ENCODE measurements at places on chromosomes 16 and 17. TPM values are rescaled to one million over a fixed set of nuclear protein-coding genes. Genes with fewer than 3 reads are reported as not detected.
A peak's percentile ranks its signal among the peaks of the same experiment; 100 is the strongest.

DNA sequence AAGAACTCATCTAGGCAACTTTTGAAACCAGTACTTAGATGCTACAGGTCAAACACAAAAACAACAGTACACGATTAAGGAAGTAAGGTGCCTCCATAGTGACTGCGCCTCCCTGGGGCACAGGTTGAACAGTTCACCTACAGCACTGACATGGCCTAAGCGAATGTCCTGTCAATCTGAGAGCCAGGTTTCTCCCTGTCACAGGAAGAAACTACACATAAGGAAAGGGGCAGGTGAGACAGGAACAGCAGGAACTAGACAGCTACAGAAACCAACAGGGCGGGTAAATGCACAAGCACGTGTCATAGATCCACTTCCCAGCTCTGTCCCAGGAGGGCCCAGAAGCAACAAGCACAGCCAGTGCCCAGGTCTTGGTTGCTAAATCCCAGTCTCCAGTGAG lies 8.0 kb upstream of the ARHGDIA start:
- DNase-seq = no peak

DNA sequence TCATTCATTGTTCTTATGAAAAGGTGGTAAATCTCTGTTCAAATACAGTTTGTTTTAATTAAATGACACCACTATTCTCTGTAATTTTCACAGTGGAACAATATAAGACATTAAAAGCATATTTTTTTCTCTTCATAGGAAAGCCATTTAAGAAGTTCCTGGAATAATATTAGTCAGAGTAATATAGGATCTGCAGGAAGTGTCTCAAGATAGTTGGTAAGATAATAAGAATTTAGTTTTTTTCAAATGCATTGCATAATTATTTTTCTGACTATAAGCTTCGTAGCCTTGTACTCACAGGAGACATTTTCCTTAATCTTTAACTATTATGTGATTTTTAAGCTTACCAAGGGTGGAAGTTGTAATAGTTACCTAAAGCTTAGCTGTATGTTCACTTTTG lies 16.9 kb downstream of the STXBP4 start:
- DNase-seq = no peak

STAT5B gene
- total RNA-seq = 61.7 TPM

DNA sequence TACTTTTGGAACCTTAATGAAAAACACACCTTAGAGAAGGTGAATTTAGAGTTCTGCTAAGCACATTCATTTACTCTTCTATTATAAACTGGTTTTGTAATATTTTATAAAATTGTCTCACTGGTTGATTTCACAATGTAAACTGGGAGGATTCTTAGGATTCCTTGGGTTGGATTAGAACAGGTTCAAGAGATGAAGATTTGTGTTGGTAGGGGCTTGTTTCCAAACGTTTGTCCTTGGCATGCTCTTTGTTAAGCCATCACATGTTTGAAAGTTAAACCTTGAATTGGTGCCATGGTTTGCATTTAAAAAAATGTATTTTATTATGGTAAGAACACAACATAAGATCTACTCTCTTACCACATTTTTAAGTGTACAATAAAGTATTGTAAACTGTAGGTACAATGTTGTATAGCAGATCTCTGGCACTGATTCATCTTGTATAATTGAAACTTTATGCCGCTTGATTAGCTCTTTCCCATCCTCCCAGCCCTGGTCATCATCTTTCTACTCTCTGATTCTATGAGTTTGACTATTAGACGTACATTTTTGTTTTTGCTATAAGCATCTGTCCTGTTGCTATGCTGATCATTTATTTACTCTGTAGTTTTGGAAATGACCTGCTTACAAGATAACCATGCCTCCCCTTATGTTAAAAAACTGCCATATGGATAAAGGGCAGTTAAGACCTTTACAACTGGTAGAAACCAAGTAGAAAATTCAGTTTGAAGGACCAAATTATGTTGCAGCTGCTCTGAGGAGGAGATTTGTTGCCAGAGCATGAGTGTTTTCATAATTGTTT lies 9.6 kb downstream of the FTO start:
- no peak for DNase-seq

GRCh38 chr17:5527601-5528250 lies 41.4 kb downstream of the MIS12 start:
- no peak for DNase-seq

DNA sequence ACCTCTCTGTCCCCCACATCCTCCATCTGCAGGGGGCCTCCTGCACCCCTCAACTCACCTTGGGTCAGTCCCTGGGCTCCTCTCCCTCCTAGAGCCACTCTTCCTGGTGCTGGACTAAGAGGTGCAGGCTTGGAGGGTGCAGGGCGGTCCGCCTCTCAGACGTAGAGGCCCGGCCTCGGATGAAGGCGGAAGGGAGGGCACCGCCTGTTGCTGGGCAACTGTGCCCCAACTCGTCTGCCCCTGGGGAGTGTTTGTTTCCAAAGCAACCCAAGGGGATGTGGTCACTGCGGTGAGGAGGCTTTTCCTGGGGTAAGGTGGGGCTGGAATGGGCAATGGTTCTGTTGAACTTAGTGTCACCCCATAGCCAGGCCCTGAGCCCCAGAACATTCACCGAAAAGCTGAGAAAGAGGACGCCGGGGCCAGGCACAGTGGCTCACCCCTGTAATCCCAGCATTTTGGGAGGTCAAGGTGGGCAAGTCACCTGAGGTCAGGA lies at the start of gene C16orf54:
Gene C16orf54, minus strand, starts transcription at position 138 of the 493 bp plus-strand sequence. CDS start 1,039 bp downstream, outside the sequence.
- peak; percentile 72 for DNase-seq

- peak; percentile 38 for DNase-seq
These were observed 15.5 kb downstream of the CDH1 start for GRCh38 chr16:68752602-68753001.

CTCF gene
- total RNA-seq = 39.8 TPM

Measured in mucosa of gallbladder (tissue), 1 donor.